ENCODE measurements at places on chromosomes 12 and 14.
A peak's percentile ranks its signal among the peaks of the same experiment; 100 is the strongest.

DNA sequence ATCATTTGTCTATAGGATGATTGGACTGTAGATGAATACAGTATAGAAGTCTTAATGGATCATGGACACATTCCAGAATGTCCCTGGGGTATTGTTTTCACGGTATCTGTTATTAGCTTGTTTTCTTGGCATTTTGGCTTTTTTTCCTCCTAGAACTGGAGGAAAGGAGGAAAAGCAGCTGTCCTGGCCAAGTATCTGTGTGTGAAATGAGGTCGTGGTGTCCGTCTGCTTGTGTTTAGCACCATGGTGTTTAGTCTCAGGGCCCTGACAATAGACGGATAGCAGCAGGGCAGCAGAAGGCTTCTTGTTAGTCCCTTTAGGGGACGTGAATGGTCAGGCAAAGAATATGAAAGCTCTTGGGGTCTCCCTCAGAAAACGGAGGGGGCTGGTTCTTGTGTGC lies 21.2 kb downstream of the FGF6 start:
- no peak for DNase-seq
- H3K4me3 ChIP-seq: no peak overlapping the region
- H3K36me3 ChIP-seq: no peaks in the 10 kb centered on the region
- no peak overlapping the region for H3K27ac ChIP-seq

DNA sequence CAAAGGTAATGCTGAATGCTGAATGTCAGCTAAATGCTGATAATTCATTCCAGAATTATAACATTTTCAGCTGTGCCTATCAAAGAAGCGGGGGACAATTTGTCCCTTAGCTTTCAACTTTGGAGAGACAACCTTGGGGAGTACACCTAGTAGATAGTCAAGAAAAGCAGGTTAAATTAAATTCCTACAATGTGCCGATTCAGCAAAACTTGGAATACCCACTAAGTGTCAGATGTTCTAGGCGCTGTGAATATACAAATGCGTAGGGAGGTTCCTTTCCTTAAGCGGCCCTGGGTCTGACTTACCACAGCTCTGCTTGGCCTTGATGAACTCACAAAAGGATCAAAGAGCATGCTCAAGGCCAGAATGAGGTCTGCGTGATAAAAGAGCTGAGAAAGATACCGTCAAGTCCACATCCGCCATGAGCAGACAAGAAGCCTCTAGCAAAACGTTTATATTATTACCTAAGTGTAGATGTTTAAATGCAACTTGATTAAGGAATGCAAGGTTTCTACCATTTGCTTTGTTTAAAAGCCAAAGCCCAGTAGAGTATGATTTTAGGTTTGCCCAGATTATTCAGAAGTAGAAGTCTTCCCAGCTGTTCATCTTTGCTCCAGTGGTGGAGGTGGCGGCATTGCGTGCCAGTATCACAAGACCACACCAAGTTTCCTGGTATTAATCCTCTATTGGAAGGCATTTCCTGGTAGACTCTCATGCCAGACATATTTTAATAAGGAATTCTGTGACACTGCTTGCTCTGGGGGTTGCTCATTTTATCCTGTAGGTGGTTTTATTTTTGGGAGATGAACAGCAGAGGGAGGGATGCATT lies 368.6 kb downstream of the DPF3 start:
- H3K36me3 ChIP-seq: no peaks in the 10 kb centered on the region
- no peak overlapping the region for H3K27ac ChIP-seq
- H3K4me1 ChIP-seq: peaks cover 25% of the 10 kb centered on the region
- H3K4me3 ChIP-seq: no peak overlapping the region
- no peaks in the 10 kb centered on the region for H3K27me3 ChIP-seq
- DNase-seq: no peak

GRCh38 chr14:89853936-89854693 lies 100.4 kb downstream of the EFCAB11 start:
- no peaks in the 10 kb centered on the region for H3K36me3 ChIP-seq
- no peak overlapping the region for H3K27ac ChIP-seq
- H3K27me3 ChIP-seq: no peaks in the 10 kb centered on the region
- no peak for DNase-seq
- H3K4me3 ChIP-seq: no peak overlapping the region

- H3K36me3 ChIP-seq: no peaks in the 10 kb centered on the region
- H3K4me3 ChIP-seq: no peak overlapping the region
- DNase-seq: no peak
- no peak overlapping the region for H3K27ac ChIP-seq
- no peaks in the 10 kb centered on the region for H3K27me3 ChIP-seq
Observed at GRCh38 chr12:124763594-124763979, 100.1 kb downstream of the SCARB1 start.

- no peaks in the 10 kb centered on the region for H3K27me3 ChIP-seq
- H3K4me3 ChIP-seq: no peak overlapping the region
- no peak overlapping the region for H3K27ac ChIP-seq
- H3K4me1 ChIP-seq: no peaks in the 10 kb centered on the region
- DNase-seq: no peak
Observed at GRCh38 chr14:56524971-56525677, 54.5 kb upstream of the TMEM260 start.

DNA sequence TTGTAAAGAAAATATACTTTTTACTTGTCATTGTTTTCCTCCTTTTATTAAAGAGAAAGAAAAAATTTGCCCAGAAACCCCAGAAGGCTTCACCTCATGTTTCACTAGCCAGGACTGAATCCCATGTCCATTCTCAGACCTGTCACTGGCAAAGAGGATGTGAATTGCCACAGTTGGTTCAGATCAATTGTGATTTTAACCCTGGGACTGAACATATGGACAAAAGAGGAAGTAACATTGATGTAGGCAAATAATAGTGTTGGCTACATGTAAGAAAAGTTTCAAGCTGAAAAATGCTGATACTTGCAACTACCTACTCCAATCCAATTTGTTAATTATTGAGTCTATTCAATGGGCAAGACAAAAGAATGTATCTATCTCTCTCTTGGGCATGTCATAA lies 8.6 kb upstream of the CCDC196 start:
- H3K4me1 ChIP-seq: peaks cover 4% of the 10 kb centered on the region
- no peaks in the 10 kb centered on the region for H3K36me3 ChIP-seq
- no peak overlapping the region for H3K4me3 ChIP-seq
- no peaks in the 10 kb centered on the region for H3K27me3 ChIP-seq
- no peak overlapping the region for H3K27ac ChIP-seq

- H3K4me1 ChIP-seq: peaks cover 20% of the 10 kb centered on the region
- no peak for DNase-seq
- H3K4me3 ChIP-seq: peak overlapping the region; percentile 63
- peak overlapping the region; percentile 53 for H3K27ac ChIP-seq
Observed at GRCh38 chr12:56188778-56189098, 545 bp downstream of the SMARCC2 start.

GRCh38 chr14:33363682-33364081 lies 425.0 kb downstream of the NPAS3 start:
- H3K36me3 ChIP-seq: no peaks in the 10 kb centered on the region
- DNase-seq: no peak
- no peak overlapping the region for H3K27ac ChIP-seq
- no peaks in the 10 kb centered on the region for H3K4me1 ChIP-seq
- H3K27me3 ChIP-seq: peaks cover 2% of the 10 kb centered on the region
- H3K4me3 ChIP-seq: no peak overlapping the region

- no peak for DNase-seq
- no peaks in the 10 kb centered on the region for H3K36me3 ChIP-seq
- no peak overlapping the region for H3K4me3 ChIP-seq
Observed at GRCh38 chr14:85016496-85016895, 513.4 kb upstream of the FLRT2 start.

DNA sequence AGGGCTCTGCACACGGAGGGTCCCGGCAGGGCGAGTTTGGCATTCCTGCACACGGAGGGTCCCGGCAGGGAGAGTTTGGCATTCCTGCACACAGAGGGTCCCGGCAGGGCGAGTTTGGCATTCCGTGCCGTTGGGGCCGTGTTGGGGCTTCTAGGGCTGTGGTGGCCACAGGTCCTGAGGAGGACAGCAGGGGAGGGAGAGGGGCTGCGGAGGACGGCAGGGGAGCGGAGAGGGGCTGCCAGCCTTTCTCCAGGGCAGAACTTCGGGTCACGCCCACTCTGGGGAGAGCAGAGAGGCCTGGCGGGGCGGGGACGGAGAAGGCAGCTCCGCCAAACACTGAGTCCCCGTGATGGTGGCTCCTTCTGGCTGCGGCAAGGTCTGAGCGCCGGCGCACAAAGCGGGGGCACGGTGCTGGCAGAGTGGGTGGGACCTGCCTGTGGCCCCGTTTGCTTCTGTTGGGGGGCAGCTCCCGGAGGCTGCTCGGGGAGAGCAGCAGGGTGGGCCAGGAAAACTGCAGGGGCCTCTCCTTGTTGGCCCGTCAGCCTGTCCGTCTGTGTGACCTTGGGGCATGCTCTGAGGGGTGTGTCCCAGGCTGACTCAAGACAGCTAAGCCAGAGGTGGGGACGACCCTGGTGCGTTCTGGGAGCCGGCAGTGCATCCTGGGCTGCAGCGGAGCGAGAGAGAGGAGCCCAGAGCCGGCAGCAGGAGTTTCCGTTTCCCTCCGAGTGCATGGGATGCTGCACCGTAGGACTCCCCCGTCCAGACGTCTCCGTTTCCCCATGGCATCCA lies 60.2 kb downstream of the LRCOL1 start:
- no peak for DNase-seq
- H3K27me3 ChIP-seq: no peaks in the 10 kb centered on the region

DNA sequence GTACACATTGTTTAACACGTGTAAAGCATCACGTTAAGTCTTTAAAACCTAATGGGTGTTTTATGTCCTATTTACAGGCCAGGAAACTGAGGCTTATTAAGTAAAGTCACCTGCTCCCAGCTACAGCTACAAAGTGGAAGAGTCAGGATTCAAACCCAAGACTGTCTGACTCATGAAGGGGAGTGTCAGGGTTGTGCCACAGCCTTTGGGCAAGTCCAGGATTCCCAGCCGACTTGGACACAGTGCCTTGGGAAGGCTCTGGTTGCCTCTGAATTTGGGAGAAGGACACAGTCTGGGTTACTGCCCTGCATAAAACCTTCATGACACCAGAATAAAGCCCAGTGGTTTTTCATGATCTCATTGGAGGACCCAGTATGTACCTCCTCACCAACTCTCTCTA lies 7.3 kb downstream of the RNU4-2 start:
- no peak overlapping the region for H3K4me3 ChIP-seq
- H3K27ac ChIP-seq: no peak overlapping the region
- H3K36me3 ChIP-seq: no peaks in the 10 kb centered on the region

DNA sequence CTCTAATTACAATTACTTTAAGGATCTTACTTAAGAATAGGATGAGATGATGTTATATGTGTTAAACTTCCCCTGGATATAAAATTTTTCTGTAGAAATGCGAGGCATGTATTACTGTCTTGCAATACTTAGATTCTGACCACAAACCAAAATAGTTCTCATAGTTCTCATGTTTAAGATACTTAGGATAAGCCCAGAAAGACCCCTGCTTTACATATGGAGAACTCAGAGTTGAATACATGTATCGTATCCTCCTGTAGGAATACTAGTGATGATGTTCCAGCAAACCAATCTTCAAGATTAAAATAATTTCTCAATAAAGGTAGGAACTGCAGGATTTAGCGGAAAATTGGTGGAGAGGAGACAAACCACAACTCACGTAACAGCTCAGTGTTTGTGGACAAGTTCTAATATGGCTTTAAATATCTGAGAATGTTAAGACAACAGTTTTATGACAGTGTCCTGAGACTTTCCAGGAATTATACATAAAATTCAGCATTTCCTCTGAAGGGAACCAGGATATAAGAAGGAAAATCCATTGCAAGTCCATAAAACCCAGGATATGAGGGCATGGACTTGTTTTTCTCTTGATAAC lies 114.7 kb upstream of the CRY1 start:
- H3K36me3 ChIP-seq: no peaks in the 10 kb centered on the region
- H3K4me1 ChIP-seq: no peaks in the 10 kb centered on the region
- DNase-seq: no peak
- no peak overlapping the region for H3K4me3 ChIP-seq
- no peaks in the 10 kb centered on the region for H3K27me3 ChIP-seq
- H3K27ac ChIP-seq: no peak overlapping the region

DNA sequence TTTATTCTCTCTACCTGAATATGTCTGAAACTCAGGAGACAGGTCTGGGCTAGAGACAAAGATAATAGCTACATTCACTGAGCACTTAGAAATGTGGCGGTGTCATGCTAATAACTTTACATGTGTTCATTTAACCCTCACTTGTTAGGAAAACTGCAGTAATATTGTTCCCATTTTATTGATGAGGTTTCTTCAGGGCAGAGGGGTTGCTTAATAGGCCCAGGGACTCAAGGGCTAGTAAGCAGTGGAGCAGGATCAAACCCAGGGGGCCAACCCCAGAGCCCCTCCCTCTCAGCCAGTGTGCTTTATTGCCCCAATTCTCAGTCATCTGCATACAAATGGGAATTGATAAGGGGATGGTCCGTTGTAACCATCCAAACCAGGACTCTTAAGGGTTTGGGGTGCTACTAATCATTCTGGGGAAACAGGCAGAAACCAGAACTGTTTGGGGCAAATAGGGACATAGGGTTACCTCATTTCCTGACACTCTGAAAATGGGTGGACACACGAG lies 142.8 kb upstream of the AMIGO2 start:
- no peaks in the 10 kb centered on the region for H3K27me3 ChIP-seq
- H3K27ac ChIP-seq: peak overlapping the region; percentile 78
- H3K36me3 ChIP-seq: no peaks in the 10 kb centered on the region
- peaks cover 35% of the 10 kb centered on the region for H3K4me1 ChIP-seq
- no peak overlapping the region for H3K4me3 ChIP-seq

DNA sequence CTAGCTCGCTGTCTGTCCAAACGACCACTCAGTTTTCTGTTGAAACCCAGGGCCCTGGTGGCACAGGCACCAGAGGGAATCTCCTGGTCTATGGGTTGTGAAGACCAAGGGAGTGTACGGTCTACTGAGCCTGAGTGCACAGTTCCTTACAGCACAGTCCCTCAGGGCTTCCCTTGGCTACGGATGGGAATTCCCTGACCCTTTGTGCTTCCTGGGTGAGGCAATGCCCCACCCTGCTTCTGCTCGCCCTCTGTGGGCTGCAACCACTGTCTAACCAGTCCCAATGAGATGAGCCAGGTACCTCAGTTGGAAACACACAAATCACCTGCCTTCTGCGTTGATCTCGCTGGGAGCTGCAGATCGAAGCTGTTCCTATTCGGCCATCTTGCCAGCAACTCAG lies 22.6 kb downstream of the GPHN start:
- no peaks in the 10 kb centered on the region for H3K36me3 ChIP-seq
- H3K27ac ChIP-seq: no peak overlapping the region
- no peaks in the 10 kb centered on the region for H3K4me1 ChIP-seq
- no peak overlapping the region for H3K4me3 ChIP-seq
- no peak for DNase-seq
- no peaks in the 10 kb centered on the region for H3K27me3 ChIP-seq

DNA sequence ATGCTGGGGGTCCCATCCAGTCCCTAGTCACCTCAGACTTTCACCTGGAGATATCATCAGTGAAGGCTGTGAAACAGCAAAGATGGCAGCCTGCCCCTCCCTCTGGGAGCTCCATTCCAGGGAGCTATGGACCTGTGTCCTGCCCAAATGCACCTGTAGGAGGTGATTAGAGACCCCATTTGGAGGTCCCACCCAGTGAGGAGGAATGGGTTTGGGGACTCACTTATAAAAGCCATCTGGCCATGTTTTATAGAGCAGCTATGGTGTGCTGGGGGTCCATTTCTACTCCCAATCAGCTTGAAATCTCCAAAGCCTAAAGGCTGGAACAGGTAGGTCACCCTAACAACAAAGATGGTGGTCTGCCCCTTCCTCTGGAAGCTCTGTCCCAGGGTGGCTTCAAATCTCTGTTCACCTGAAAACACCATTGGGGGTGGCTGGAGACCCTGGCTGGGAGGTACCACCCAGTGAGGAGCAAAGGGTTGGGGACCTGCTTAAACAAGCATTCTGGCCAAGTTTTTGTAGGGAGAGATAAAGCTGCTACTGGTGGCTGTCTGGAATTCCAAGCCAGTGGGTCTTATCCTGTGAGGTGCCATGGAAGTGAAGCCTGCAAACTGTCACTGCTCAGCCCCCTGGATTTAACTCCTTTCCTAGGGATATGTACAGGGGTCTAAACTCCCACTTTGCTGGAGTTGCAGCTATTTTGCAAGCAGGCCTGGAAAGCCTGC lies 182.3 kb downstream of the RASSF9 start:
- no peaks in the 10 kb centered on the region for H3K4me1 ChIP-seq
- DNase-seq: no peak
- no peak overlapping the region for H3K27ac ChIP-seq
- H3K27me3 ChIP-seq: no peaks in the 10 kb centered on the region

Measured in liver (tissue), 10 donors.